ENCODE measurements at places on chromosomes 1 and 21.
A peak's percentile ranks its signal among the peaks of the same experiment; 100 is the strongest.

- DNase-seq, result no peak
Observed at GRCh38 chr21:43790010-43790524, 690 bp downstream of the RRP1 start.

GRCh38 chr1:203871114-203871880, 9.9 kb downstream of the SNRPE start:
- DNase-seq, result peak; percentile 83

DNA sequence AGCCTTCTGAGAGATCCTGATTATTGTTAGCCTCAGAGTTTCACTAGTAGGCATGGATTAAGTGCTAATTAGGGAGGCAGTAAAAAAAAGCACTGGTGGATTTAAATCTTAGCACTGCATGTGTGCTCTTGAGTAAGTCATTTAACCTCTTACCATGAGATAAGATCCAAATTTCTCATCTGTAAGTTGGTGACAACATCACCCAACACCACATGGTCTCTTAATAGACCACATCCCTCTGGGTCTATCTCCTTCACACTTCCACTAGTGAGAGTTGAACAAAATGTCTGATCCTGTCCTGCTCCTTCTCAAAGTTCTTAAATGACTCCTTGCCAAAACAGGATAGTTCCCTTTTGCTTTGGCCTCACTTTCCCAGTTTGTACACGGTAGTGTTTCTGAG, 29.5 kb upstream of the DMRTA2 start:
- no peak for DNase-seq

- DNase-seq, result no peak
Observed at GRCh38 chr1:47870480-47870879, 126.7 kb downstream of the TRABD2B start.

DNA sequence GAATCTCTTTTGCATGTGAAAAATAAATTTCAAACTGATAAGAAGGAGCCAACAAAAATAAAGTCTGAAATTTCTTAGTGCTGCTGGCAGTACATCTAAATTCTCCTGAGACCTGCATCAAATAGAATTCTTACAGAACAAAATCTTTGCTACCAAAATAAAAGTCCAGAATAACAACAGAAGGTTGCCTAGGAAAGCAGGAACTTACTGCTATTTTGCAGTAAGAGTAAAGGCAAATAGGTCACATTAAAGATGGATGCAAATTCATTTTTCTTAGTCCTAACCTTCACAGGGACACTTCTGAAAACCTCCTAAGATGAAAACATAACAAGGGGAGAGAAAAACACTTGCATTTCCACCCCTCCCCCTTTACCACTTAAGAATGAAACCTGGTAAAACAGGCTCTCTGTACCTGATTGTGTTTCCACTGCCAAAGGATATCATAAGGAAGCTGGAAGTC, 59.0 kb downstream of the RUSC1 start:
- no peak for DNase-seq

- no peak for DNase-seq
Observed at GRCh38 chr1:204633665-204634064, 51.9 kb downstream of the LRRN2 start.

GRCh38 chr1:21559788-21560567, 50.8 kb downstream of the ALPL start:
- DNase-seq, result no peak

DNA sequence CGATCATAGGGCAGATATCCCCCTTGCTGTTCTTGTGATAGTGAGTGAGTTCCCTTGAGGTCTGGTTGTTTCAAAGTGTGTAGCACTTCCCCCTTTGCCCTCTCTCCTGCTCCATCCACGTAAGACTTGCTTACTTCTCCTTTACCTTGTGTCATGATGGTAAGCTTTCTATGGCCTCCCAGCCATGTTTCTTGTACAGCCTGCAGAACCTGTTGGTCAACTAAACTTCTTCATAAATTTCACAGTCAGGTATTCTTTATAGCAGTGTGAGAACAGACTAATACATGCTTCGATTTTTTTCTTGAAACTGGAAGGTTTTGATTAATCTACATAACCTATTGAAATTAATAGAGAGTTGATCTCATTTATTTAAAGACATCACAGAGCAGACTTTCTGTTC, 302.5 kb upstream of the PBX1 start:
- no peak for DNase-seq

- DNase-seq, result no peak
Observed at GRCh38 chr1:107081102-107081501, 24.6 kb downstream of the PRMT6 start.

DNA sequence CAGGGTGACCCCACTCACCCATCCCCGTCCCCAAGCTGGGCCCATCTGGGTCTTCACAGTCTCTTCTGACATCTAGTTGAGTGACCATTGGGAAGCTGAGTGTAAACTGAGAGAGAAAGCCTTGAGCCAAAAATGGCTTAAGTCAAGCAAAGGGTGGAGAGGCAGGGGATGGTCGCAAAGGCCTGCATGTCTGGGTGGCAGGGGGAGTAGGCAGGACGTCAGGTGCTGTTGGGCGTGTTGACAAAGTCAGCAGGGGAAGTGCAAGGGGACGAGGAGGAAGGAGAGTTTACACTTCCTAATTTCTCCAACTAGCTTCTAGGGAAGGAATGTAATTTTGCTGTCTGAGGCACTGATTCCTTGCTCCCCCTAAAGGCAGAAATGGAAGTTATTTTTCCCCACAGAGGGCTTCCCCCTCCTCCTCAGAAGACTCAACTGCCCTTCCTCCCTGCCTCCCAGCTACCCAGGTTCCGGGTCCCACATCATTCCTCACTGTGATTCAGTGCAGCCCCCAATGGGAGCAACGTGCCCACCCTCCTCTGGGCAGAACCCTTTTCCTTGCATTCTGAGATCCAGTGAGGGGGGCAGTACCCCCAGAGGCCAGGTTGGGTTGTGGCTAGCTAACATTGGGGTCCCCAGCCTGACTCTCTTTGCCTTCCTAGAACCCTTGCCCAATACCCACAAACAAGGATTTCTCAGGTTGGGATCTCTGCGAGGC, 1.2 kb upstream of the ADORA1 start:
- DNase-seq, result peak; percentile 60

- no peak for DNase-seq
Observed at GRCh38 chr21:34205811-34206571, 132.6 kb downstream of the MRPS6 start.

DNA sequence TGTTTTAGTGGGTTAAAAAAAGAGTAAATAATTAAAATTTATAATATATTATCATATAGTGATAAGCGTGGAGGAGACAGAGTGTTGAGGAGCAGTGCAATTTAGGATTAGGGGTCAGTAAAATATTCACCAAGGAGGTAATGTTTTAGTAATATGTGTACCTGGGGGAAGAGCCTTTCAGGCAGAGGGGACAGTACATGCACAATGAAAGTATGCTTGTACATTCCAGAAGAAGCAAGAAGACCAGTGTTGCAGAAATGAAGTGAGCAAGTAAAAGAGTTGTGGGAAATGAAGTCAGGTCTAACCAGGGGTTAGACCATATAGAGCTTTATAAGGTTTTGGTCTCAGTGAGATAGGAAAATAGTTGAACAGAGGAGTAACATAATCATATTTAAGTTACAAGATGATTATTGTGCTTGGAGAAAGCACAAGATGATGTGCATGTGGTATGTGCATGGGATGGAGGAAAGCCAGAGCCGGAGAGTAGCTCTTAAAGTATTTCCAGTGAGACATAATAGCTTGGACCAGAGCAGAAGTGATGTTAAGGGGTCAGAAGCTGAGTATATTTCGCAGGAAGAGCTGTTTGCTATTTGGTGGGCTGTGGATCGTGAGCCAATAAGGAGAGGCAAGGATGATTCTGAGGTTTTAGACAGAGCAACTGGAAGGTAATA, 44.8 kb downstream of the SNX7 start:
- DNase-seq, result no peak

DNA sequence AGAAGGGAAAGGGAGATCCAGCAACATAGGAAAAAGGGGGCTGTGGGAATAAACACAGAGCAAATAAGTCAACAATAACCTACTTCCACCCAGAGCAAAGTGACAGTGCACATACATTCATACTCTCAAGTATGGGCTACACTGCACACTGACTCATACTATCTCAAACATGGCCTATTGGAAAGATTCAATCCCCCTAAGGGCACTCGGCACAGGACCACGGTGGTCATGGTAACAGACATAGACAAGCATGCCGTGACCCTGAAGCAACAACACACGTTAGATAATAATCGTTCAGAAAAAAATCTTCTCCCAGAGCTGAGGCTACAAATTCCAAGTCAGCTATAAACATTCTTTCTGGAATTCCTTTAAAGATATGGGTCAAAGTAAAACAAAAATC, 16.8 kb upstream of the JAK1 start:
- DNase-seq, result no peak

DNA sequence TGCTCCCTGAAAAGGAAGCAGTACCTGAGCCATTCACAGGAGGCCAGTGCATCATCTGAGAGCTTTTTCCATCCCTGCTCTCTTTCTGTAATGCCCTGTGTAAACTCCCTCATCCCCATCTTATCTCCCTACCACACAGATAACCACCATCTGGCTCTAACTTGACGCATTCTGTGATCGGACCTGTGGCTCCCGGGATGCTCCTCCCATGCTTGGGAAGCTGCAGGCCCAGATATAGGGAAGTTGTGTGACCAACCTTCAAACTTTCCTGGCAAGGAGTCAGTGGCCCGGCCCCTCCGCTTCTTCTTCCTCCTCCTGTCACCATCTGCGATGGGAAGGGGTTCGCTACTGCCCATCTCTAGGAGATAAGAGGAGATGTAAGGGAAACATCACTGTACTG, 21.1 kb downstream of the MKNK1 start:
- peak; percentile 70 for DNase-seq

- DNase-seq, result no peak
Observed at GRCh38 chr1:153506831-153507413, 28.9 kb downstream of the S100A6 start.

GRCh38 chr1:82934074-82934473, 1064.9 kb downstream of the TTLL7 start:
- DNase-seq, result no peak
